Liver (tissue), 10 donors: ENCODE measurements at places on chromosomes 3 and 15. TPM values are rescaled to one million over a fixed set of nuclear protein-coding genes. Genes with fewer than 3 reads are reported as not detected.

DNA sequence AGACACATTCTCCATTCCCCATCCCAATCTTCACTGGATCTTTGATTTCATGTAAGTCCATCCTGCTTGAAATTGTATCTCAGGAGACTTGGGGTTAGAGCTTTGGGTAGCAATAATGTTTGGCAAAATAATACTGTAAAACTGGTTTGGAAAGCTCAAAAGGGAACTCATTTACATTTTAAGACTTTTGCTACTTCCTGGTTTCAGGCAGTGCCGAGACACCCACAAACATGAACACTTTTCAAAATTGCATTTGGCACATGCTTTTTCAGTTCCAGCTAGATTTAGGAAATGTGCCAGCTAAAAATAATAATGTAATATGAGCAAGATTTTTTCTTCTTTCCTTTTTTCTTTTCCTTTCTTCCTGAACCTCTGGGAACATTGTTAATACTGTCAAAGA is 145.7 kb upstream of the CBLB start:
- H3K4me3 ChIP-seq = no peak overlapping the region
- H3K36me3 ChIP-seq = no peaks in the 10 kb centered on the region
- no peak for DNase-seq
- no peaks in the 10 kb centered on the region for H3K4me1 ChIP-seq

DNA sequence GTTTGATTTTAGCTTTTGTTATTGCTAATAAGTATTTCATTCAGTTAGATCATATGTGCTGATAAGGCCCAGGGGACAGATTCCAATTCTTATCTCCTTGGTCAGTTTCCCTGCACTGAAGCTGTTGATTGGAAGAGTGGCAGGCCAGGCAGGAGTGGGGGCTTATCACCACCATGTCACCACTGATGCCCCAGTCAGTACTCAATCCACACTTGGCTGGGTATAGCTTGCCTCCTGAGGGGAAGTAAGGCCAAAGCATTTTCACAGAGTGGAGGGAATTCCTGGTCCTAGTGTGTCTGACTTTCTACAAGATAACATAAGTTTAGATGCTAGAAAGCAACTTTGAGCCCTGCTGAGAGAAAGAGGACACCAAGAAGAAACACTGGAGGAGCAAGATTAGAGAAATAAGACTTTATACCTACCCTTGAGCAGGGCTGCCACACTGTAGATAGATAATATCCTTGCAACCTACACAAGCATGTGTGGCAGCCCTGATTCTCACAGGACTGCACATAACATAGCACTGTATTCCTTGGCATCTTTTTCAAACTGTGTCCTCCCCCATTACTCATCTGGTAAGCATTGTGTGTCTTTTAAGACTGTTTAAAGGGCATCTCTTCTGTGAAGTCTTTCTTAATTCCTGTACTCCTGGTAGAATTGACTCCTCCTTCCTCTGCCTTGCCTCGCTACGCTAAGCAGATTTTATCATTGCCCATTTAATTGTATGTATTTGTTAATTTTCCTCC is 24.3 kb downstream of the OXNAD1 start:
- no peaks in the 10 kb centered on the region for H3K27me3 ChIP-seq
- H3K27ac ChIP-seq = no peak overlapping the region
- peaks cover 15% of the 10 kb centered on the region for H3K36me3 ChIP-seq
- H3K4me1 ChIP-seq = peaks cover 6% of the 10 kb centered on the region
- H3K4me3 ChIP-seq = no peak overlapping the region

GRCh38 chr3:182006431-182006830 is 294.7 kb downstream of the SOX2 start:
- H3K4me3 ChIP-seq = no peak overlapping the region
- no peaks in the 10 kb centered on the region for H3K27me3 ChIP-seq
- no peak overlapping the region for H3K27ac ChIP-seq
- H3K4me1 ChIP-seq = no peaks in the 10 kb centered on the region

DNA sequence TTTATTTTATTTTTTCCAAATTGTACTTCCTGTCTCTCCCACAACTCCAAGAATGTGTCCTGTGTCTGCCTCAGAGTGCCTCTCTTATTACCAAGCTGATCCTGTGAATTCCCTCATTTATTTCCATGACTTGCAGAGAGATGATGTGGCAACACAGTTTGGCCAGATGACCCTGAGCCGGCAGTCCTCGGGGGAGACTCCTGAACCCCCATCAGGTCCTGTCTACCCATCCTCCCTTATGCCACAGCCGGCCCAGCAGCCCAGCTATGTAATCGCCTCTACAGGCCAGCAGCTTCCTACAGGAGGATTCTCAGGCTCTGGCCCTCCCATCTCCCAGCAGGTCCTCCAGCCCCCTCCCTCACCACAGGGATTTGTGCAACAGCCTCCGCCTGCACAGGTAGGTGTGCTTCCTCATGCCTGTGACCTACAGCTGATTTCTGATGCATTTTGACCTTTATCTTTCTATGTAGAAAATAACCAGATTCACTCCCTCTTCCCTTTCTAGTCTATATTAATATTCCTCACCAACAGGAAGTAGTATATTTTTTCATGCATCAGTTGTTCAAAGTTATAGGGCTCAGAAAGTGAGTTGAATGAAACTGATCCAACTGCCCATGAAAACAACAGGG is 100.0 kb downstream of the ARPP21 start:
- H3K27ac ChIP-seq = no peak overlapping the region
- no peaks in the 10 kb centered on the region for H3K36me3 ChIP-seq
- H3K27me3 ChIP-seq = no peaks in the 10 kb centered on the region
- H3K4me3 ChIP-seq = no peak overlapping the region
- DNase-seq = no peak
- H3K4me1 ChIP-seq = no peaks in the 10 kb centered on the region

Gene LNP1
- 1.1 TPM for polyA plus RNA-seq

Gene GUCA1C
- not detected for polyA plus RNA-seq

GRCh38 chr15:31148297-31149087 is 47.0 kb upstream of the TRPM1 start:
- no peak for DNase-seq
- no peaks in the 10 kb centered on the region for H3K36me3 ChIP-seq
- no peak overlapping the region for H3K4me3 ChIP-seq
- no peaks in the 10 kb centered on the region for H3K27me3 ChIP-seq

DNA sequence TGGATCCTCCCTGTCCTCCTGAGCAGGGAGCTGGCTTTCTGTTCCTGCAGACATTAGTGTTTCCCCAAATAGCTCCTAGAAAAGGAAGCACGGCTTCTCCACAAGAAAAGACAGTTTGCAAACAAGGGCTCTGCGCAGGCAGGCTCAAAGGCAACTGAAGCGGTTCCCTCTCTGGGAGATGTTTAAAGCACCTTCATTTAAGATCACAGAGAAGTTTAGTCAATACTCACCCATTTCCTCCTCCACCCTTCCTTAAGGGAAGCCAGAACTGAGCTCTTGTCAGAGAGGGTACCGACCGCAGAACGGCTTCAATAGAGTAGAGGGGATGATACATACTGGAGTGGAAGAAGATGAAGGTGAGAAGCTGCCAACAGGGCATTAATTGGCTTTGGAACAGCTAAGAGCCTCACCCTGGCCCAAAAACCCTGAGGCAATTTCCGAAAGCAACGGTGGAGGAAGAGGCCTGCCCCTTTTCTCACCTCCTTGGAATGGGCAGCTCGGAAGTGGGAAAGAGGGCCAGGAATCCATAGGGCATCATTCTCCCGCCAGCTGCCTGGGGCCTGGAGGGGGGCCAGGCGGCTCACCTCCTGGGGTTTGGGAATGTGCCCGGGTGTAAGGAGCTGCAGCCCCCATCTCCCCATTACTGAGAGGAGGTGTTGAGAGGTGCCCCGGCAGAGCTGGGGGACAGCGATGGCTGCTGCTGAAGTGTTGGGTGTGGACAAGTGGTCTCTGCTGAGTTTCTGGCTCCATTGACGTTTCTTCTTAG is 4.8 kb upstream of the EPHB3 start:
- DNase-seq = no peak
- no peak overlapping the region for H3K4me3 ChIP-seq
- no peaks in the 10 kb centered on the region for H3K27me3 ChIP-seq
- peaks cover 8% of the 10 kb centered on the region for H3K4me1 ChIP-seq

DNA sequence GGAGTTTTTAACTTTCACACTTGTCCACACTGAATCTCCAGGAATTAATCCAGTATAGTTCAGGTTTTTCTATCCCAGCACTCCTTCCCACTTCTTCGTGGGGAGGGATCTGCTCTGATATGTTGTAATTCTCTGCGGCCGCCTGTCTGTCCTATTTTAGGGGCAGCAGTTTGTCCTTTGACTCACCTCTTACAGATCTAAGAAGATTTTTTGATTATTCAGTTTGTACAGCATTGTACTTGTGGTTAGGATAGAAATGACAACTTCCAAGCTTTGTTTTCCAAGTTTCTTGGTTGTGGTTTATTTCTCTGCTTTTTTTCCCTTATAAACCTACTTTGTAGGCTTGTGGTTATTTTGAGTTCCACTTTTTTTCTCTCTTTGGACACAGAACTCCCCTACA is 601.7 kb downstream of the SI start:
- H3K27me3 ChIP-seq = no peaks in the 10 kb centered on the region
- H3K36me3 ChIP-seq = no peaks in the 10 kb centered on the region
- H3K4me3 ChIP-seq = no peak overlapping the region
- no peak for DNase-seq

- H3K36me3 ChIP-seq = no peaks in the 10 kb centered on the region
- no peak overlapping the region for H3K27ac ChIP-seq
- H3K4me3 ChIP-seq = no peak overlapping the region
- no peaks in the 10 kb centered on the region for H3K27me3 ChIP-seq
- DNase-seq = no peak
Observed at GRCh38 chr3:95721938-95722337, 1092.5 kb upstream of the EPHA6 start.

DNA sequence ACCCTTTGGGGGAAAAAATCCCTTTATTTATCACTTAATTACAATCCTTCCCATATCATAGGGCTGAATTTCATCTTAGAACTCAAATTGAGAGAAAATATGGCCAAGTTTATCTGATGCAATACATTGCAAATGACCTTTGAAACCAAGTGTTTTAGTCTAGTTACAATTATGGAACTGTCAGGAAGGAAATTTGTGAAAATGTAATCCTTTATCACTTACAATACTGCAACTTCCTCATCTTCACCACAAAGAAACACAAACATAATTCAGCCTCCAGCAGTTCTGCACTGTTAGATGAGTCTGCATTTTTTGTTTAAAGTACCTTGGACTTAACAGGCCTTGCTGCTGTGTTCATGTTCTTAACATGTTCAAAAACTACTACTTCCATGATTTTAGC is 4.6 kb downstream of the CCPG1 start:
- H3K36me3 ChIP-seq = no peaks in the 10 kb centered on the region
- H3K4me1 ChIP-seq = peaks cover 22% of the 10 kb centered on the region
- H3K27me3 ChIP-seq = no peaks in the 10 kb centered on the region
- peak overlapping the region; percentile 69 for H3K27ac ChIP-seq

- no peaks in the 10 kb centered on the region for H3K36me3 ChIP-seq
- DNase-seq = no peak
- H3K27ac ChIP-seq = no peak overlapping the region
- no peaks in the 10 kb centered on the region for H3K27me3 ChIP-seq
- H3K4me3 ChIP-seq = no peak overlapping the region
Observed at GRCh38 chr15:77532846-77533245, 99.9 kb downstream of the LINGO1 start.

Gene NANOGP8
- not detected for polyA plus RNA-seq

DNA sequence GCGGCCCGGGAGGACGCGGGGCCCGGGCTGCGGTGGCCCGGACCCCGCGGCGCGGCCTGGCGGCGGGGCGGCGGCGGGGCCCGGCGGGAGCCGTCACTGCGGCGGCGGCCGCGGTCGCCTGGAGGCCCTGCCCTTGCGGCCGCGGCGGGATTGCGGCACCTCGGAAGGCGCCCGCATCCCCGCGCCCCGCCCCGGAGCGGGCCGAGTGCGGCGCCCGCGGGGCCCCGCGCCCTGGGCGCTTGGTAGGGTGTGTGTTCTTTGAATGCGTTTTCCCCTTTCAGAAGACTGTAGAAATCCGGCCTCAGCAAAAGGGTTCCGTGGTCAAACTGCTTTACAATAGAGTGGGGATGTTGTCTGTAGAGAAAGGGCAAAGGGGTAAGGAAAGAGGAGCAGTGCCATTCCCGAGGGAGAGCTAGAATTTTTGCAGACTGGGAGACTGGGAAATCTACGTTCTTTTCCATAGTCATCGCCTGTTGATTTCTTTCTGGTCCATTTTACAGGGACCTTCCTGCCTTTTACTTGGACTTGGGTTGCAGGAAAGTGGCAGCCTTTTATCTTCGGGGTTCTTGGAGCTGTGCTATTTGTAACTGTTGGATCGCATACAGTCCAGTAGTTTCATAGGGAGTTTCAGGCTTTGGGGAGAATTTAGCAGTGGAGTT is 630 bp downstream of the SNRK start:
- H3K27ac ChIP-seq = peak overlapping the region; percentile 92
- no peaks in the 10 kb centered on the region for H3K27me3 ChIP-seq
- H3K36me3 ChIP-seq = no peaks in the 10 kb centered on the region
- DNase-seq = peak; percentile 52

- H3K4me3 ChIP-seq = no peak overlapping the region
- no peak for DNase-seq
- H3K27ac ChIP-seq = no peak overlapping the region
- no peaks in the 10 kb centered on the region for H3K4me1 ChIP-seq
- no peaks in the 10 kb centered on the region for H3K27me3 ChIP-seq
Observed at GRCh38 chr3:59595830-59596229, 546.0 kb upstream of the CFAP20DC start.

- no peaks in the 10 kb centered on the region for H3K36me3 ChIP-seq
- DNase-seq = no peak
- no peaks in the 10 kb centered on the region for H3K27me3 ChIP-seq
Observed at GRCh38 chr3:128585189-128585588, 65.4 kb downstream of the RPN1 start.

DNA sequence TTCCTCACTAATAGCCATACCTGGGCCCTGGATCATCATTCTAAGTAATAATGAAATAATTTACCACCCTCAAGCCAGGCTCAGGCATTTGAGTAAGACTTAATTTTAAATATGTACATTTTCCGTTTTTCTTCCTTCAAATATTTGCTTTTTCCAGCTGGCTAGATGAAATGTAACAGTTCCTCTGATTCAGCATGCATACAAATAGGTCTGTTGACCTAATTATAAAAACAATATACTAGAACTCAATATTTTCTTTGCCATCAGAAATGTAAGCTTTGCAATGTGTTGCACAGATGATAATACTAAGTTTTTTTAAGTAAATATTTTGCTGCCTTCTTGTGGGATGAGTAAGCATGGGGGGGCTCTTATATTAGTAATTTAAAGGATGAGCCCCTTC is 91.6 kb downstream of the FEZF2 start:
- no peak overlapping the region for H3K4me3 ChIP-seq
- H3K4me1 ChIP-seq = no peaks in the 10 kb centered on the region
- no peaks in the 10 kb centered on the region for H3K27me3 ChIP-seq
- H3K36me3 ChIP-seq = peaks cover 3% of the 10 kb centered on the region
- H3K27ac ChIP-seq = no peak overlapping the region

Gene FBXO40
- not detected for polyA plus RNA-seq

GRCh38 chr3:66604481-66604880 is 103.7 kb upstream of the LRIG1 start:
- no peaks in the 10 kb centered on the region for H3K36me3 ChIP-seq
- no peak overlapping the region for H3K4me3 ChIP-seq
- H3K27me3 ChIP-seq = no peaks in the 10 kb centered on the region
- no peak for DNase-seq
- no peaks in the 10 kb centered on the region for H3K4me1 ChIP-seq
- no peak overlapping the region for H3K27ac ChIP-seq
